Activated gamma-delta T cell treated with anti-CD3 and anti-CD28 coated beads, Interleukin-2, amount 50 U/mL, for 16 hours (primary cell): ENCODE measurements at places on chromosomes 4 and X.

- no peak for DNase-seq
These were observed 137.6 kb downstream of the DCK start for GRCh38 chr4:71130827-71131603.

GRCh38 chr4:101306225-101306624, 41.1 kb downstream of the PPP3CA start:
- no peak for DNase-seq

DNA sequence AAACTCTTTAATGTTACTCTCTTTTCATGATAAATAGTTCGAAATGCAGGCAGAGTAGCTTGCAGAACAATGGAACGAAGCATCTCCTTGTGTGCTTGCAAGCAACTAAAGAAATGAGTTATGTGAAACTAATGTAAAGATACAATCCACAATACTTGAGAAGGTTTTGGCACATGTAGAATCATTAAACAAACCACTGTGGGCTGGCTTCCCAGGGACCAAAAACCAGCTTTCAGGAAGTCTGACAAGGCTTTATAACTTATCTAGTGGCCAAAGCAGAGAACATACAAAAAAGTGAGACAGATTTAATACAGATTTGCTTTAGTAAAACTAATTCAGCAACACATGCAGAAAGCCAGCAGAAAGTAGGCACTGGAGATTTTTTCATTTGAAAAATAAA, 1673.8 kb upstream of the AGA start:
- no peak for DNase-seq

GRCh38 chr4:15400981-15401671, 26.7 kb upstream of the C1QTNF7 start:
- DNase-seq = no peak

- no peak for DNase-seq
These were observed 559.6 kb upstream of the DIPK2B start for GRCh38 chrX:45760187-45760742.

DNA sequence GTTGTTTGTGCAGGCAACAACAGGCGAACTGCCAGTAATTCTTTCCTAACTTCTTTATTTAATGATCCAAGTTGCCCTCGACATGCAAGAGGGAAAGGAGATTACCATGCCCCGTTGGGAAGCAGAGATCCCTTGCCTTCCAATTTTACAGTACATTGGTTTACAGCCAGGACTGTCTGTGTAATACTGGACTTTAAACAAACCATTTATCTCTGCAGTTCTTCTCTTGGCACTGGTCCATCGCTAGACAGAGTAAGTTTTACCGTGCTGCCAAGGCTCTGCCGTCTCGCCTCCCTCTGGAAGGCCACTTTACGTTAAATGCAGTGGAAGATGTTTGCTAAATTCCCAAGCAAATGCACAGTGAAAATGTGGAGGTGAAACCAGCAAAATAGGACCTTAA, 660.3 kb upstream of the PRKX start:
- no peak for DNase-seq

DNA sequence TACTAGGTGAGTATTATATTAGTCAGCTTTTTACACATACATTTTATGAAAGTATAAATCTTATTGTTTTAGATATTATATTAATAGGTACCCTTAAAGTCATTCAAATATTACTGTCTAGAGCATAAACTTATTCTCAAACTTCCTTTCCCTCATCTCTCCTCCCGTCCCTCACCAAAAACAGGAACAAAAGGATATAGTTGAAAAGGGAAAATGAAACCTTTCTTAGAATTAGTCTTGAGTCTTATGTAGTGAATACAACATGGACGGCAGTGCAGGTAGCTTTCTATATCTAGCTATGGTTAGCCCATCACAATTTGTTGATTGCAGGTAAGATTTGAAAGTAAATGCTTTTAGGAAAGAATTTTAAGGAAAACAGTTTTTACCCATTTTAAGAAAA, 65.6 kb downstream of the RBPJ start:
- no peak for DNase-seq
